ENCODE measurements at places on chromosomes 4 and X. TPM values are rescaled to one million over a fixed set of nuclear protein-coding genes. Genes with fewer than 3 reads are reported as not detected.

Gene SYTL5
- total RNA-seq, result 3.5 TPM

Gene ADAM29
- 0.29 TPM for total RNA-seq

GRCh38 chrX:118884552-118885138 lies 61.0 kb downstream of the ZCCHC12 start:
- no peak overlapping the region for H3K27ac ChIP-seq
- no peak for DNase-seq
- no peaks in the 10 kb centered on the region for H3K36me3 ChIP-seq
- H3K27me3 ChIP-seq, result no peaks in the 10 kb centered on the region
- H3K4me1 ChIP-seq, result no peaks in the 10 kb centered on the region

Gene NUP62CL
- 4.2 TPM for total RNA-seq

Gene BMP3
- total RNA-seq, result 5.5 TPM

DNA sequence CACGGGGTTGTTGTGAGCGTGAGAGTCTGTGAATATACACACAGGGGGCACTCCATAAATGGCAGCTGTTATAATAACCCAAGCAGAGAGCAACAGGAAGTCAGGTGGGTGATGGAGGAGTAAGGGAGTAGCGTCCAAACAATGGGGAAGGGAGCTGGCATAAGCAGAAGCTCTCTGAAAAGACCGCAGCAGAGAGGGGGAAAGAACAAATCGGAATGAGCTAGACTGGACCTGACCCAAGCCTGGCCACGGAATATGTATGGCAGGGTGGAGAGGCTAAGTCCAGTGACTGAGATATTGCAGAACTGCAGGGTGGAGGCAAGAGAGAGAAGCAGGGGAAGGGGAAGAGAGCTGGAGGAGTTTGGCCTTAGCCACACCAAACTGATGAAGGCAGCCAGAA lies 6.5 kb upstream of the GJB1 start:
- H3K36me3 ChIP-seq, result no peaks in the 10 kb centered on the region
- H3K4me1 ChIP-seq, result no peaks in the 10 kb centered on the region
- no peak for DNase-seq
- H3K4me3 ChIP-seq, result no peak overlapping the region

- H3K36me3 ChIP-seq, result no peaks in the 10 kb centered on the region
- H3K27me3 ChIP-seq, result no peaks in the 10 kb centered on the region
- peak within 1 kb of the TSS; percentile 50 for H3K27ac ChIP-seq
- H3K4me3 ChIP-seq, result no peak within 1 kb of the TSS
Observed at GRCh38 chrX:53281321-53281822, at the start of gene IQSEC2. Gene IQSEC2, minus strand, starts transcription at chrX:53281584.

DNA sequence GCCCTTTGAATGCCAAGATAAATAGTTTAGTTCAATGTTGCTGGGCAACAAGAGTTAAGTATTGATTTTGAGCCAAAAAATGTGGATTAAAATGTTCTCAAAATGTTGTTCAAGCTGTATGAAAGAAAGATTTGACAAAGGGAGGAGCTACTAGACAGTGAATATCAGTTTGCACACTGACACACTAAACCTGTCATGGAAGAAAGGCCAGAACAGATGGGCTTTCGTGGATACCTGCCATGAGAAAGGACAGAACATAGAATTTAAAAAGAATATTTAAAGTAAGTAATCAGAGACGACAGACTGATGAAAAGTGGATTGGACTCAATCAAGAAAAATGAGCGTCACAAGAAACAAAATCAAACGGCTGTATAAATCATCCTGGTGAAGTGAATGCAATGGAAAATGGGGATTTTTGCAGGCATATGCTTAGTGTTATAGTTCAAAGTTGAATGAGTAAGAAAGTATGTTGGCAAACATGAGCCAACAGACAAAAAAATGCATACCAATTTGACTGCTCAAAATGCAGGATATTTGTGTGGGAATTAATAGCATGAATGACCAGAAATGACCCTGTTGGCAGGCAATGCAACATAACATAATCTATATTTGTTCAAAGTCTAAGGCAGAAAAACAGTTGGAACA lies 7.4 kb downstream of the PCDH18 start:
- H3K36me3 ChIP-seq, result peaks cover 58% of the 10 kb centered on the region
- peaks cover 12% of the 10 kb centered on the region for H3K4me1 ChIP-seq
- DNase-seq, result no peak
- H3K4me3 ChIP-seq, result peak overlapping the region; percentile 47
- H3K27ac ChIP-seq, result no peak overlapping the region
